ENCODE measurements at places on chromosomes 6 and 20.

DNA sequence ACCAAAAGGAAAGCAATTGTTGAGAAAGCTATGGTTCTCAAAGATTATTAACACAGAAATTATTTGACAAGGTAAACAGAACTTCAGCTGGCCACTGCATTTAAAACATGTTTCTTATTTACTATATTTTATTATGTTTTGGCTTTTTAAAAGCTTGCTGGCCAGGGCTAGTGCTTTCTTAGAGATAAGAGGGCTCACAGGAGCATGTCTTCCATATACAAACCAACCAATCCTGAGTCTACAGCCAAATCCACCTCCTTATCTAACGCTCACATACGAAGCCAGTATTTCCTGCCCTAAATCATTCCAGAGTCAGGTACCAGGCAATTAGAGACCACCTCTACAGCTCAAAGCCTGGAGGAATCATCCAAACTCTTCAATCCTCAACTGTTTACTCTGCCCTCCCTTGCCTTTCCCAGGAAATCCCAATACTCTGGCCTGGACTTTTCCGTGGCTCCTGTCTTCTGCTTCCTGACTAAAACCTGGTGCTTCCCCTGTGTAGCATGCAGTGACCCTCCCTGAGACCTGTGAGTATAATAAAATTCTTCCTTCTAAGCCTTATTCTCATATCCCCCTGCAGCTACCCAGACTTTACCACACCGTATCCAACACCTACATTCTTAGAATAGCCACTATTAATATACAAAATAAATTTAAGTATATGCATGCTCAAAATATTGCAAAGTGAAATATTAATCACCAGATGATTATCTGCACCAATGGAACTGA is 33.2 kb downstream of the RANBP9 start:
- DNase-seq = no peak

- no peak for DNase-seq
Observed at GRCh38 chr6:156279261-156279969, 497.8 kb upstream of the ARID1B start.

DNA sequence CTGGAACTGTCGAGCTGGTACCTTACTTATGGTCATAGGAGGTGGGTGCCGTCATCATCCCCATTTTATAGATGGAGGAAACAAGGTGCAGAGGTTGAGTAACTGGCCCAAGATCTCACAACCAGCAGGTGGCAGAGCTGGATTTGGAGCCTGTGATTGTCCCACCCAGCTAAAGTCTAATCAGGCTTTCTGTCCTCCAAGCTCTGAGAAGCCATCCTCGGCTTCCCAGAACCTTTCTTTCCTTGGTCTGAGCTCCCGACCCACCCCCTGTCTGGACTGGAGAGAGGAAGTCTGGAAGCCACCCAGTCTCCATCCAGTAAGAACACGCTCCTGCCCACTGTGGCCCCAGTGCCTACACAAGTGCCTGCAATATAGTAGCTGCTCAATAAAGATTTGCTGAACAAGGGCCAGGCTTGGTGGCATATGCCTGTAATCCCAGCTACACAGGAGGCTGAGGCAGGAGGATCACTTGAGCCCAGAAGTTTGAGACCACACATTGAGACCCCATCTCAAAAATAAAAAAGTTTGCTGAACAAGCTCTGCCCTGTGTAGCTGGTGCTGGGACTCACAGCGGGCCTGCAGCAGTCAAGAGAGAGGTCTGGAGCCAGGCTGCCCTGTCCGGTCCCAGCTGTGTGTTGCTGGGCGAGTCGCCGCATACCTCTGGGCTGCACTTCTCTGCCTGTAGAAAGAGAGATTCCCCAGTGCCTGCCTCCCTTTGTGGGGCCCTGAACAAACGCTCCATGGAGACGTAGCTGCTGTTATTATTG is 32.5 kb upstream of the DLGAP4 start:
- no peak for DNase-seq

GRCh38 chr6:17584241-17584803 is 15.8 kb upstream of the FAM8A1 start:
- no peak for DNase-seq

DNA sequence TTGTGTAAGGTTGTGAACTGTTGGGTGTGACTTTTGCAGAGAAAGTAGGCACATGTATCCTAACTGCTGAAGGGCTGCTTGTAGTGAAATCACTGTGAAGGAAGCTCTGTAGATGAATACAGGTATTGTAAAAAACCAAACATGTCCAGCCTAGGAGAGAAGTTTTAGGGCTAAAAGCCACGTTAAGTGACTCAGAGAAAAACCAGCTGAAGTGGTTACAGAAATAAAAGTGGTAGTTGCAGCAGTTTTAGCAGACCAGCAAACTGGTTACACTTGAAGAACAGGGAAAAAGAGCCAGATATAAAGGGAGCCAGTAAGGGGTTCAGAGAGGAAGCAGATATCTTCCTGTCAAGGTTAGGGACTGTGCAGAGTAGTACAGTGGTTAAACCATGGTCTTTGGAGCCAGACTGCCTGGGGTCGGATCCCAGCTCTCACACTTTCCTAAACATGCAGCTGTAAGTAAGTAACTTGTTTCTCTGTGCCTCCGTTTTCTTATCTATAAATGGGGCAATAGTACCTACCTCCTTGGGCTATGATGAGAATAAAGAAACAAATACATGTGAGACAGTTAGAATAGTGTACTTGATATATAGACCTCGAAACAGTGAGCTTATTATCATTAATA is 33.8 kb upstream of the RNF8 start:
- DNase-seq = no peak

GRCh38 chr6:129936329-129937165 is 75.4 kb upstream of the TMEM244 start:
- peak; percentile 33 for DNase-seq

All from activated CD4-positive, alpha-beta T cell treated with anti-CD3 and anti-CD28 coated beads for 24 hours (primary cell).